ENCODE measurements at places on chromosomes 16 and 17.

GRCh38 chr17:27525316-27525715 is 69.1 kb downstream of the KSR1 start:
- DNase-seq: no peak

DNA sequence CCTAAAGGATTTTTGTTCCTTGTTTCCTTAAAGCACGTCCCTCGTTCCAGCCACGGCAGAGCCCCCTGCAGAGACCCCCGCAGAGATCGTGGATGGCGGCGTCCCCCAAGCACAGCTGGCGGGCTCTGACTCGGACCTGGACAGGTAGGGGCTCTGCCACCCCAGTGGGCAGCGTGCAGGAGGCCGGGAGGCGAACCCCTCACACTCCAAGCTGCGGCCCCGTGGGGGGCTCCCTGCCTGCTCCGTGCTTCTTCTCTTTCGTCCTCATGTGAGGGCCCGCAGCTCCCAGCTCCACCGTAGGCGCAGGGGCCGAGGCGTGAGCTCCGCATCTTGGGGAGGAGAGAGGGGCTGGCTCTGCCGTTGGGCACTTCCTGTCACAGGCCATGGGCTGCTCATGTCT is 8.5 kb downstream of the TELO2 start:
- no peak for DNase-seq

- no peak for DNase-seq
These were observed 13.4 kb upstream of the NLK start for GRCh38 chr17:28029044-28029443.

DNA sequence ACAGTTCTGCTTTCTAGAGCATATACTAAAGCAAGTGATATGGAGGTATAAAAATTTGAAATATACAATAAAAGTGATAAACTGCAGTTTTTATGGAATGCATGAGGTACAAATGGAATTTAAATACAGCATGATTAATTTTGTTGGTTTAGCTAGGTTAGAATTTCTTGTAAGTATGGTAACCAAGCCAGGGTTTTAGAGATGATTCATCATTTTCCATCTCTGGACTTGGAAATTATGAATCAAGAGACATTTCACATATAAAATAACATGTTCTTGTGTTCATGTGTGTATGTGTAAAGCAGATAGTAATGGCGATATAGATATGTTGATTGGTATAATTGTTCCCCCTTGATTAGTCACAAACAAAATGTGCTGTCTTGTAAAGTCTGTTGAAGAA is 1219.8 kb downstream of the CDH8 start:
- DNase-seq: no peak

- no peak for DNase-seq
These were observed 129.8 kb downstream of the C16orf78 start for GRCh38 chr16:49503256-49504022.

DNA sequence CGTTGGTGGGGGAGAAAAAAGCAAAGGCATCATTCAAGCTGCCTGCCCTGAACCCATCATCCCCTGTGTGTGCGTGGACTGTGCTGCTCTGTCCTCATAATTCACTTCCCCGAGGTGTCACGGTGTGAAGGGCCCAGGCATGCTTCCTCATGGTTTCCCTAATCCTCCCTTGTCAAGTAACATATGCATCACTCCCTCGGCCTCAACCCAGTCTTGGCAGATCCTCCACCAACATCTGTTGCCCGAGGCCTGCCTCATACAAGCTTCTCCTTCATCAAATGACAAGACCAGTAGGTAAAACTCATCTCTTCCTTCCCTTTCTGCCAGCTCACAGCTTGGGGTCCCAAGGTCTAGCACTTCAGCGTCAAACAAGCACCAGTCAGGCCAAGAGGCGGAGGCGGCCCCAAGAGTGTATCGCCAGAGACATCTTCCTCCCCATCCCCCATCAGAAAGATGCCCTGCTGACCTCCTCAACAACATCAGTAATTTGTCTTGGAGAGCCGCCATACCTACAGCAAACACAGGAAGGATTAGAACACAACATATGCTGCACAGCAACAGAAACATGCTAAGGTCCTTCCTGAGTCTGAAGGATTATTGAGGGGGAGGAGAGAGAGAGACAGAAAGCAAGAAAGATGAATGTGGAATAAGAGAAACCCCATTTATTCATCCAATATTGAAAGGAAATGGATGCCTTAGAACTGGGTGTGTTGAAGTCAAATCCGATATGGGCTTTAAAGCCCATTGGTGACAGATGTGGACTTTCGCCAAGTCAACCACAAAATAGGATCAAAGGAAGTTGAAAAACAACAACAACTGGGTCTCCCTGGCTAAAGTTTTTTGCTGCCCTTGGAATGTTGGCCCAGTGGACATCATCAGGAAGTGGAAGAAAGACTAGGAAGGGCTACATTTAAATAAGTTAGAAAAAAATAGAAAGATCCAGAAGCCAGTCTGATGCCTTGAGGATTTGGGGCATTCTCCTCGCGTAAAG is 38.4 kb downstream of the SOX9 start:
- DNase-seq: no peak

DNA sequence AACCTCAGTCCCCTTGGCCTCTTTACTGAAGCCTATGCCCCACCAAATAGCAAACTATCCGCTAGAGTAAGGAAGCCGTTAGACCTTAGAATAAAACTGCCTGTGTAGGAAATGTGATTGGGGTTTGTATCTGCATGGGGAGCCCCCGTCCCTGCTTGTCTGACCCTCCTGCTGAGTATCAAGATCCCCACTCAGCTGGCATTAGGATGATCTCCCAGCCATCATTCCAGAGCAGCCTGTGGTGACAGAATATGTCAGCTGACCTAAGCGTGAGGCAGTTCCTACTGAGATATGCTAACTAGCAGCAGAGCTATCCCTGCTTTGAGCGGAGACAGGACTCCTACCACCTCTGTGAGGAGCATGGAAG is 645 bp upstream of the GFOD2 start:
- DNase-seq: no peak

DNA sequence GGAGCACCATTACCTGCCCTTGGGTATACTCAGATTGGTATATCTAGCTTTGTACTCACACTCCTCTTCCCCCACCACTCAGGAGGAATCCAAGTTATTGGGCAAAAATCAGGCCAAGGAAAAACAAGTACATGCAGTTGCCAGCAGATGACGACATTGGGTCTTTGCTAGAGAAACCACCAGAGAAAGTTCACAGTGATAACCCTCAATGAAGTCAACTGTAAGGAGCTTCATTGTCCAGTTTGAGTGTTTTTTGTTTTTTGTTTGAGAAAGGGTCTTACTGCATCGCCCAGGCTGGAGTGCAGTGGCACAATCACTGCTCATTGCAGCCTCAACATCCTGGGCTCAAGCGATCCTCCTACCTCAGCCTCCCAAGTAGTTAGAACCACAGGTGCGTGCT is 34.6 kb upstream of the TOX3 start:
- DNase-seq: no peak
